ENCODE measurements at places on chromosomes 3 and 15.
A peak's percentile ranks its signal among the peaks of the same experiment; 100 is the strongest.

GRCh38 chr15:59830098-59830497 lies 141.0 kb upstream of the BNIP2 start:
- DNase-seq = no peak

DNA sequence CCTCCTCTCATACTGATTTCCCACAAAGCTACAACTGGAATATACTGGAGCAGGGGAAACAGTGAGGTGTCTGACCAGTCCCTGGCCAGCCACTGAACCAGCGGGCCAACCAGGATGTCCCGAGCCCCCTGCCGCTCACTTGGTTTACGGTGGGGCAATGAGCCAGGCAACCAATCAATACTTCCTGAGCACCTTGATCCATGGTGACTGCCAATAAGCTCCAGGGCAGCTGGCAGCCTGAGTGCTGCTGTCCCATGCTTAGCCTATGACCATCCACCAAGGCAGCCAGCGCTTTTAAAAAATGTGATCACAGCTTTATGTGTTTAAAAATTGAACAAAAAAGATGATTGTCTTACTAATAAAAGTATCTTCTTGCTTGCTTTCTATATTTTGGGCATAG lies 4.2 kb downstream of the SCN10A start:
- no peak for DNase-seq

- DNase-seq = no peak
These were observed 262.9 kb downstream of the ERC2 start for GRCh38 chr3:56205406-56205805.

DNA sequence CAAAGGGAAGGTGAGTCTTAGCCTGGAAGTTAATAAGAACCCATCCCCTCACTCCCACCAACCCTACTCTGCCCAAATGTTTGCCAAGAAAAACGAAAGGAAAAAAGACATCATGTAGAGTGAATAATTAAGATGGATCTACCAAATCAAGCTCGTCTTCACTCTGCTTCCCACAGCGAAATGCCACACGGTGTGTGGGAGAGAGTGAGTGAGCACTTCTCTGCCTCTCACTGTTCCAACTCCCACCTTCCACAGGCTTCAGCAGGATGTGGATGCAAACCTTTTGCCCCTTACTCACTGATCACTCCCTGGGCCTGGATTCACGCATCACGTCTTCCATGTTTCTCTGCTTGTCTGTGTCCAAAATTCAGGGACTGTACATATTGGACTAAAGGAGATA lies 85.4 kb downstream of the WDR76 start:
- peak; percentile 21 for DNase-seq

- no peak for DNase-seq
These were observed 20.6 kb upstream of the KBTBD12 start for GRCh38 chr3:127894481-127894880.

DNA sequence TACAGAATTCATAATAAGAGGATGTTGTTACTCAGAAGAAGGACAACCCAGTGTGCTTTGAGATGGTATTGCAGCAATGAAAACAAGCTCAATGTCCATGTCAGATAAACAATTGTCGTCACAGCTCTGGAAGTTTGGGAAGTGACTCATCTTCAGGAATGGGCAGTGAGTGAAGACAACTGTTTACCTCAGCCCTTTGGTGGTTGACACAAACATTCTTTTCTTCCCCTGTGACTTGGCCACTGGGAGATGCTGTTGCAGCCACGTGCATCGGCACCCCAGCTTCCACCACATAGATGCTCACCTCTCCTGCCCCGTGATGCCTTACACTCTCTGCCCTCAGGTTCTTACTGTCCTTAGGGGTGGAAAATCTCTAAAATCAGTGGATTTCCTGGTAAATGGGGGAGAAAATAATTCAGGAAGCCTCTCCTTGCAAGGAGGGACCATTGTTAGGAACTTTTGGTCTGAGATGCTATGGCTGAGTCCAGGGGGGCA lies 114.1 kb upstream of the GALNT15 start:
- DNase-seq = peak; percentile 100

DNA sequence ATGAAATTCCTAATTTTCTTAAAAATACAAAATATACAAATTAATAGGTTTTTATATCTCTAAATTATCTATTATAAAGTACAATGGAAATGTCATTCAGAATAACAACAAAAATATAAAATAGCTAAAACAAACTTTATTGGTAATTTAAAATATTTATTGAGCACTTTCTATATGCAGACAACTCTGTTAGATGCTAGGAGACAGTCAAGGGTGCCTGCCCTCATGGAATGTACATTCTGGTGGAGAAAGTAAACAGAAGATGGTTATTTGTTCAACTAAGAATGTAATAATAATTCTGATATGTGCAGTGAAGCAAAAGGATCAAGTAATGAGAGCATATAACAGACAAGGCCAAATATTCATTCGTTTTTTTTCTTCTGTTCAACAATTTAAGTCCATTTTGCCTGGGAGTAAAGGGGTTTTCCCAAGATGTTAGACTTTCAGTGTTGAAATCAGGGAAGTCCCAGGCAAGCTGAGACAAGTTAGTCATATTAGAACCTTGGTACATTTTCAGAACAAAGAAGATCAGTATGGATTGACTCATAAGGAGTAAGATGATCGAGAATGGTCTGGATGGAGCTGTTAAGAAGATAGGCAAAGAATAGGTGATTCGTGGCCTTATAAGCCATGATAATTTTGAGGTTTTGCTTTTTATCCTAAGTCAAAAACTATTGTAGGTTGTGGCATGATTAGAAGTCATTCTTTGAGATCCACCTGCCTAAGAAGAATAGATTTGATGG lies 150.2 kb upstream of the MLF1 start:
- peak; percentile 40 for DNase-seq

- DNase-seq = no peak
These were observed 74.5 kb downstream of the NR1D2 start for GRCh38 chr3:24019585-24019984.

- no peak for DNase-seq
These were observed 59.8 kb downstream of the SNX4 start for GRCh38 chr3:125460233-125460632.

DNA sequence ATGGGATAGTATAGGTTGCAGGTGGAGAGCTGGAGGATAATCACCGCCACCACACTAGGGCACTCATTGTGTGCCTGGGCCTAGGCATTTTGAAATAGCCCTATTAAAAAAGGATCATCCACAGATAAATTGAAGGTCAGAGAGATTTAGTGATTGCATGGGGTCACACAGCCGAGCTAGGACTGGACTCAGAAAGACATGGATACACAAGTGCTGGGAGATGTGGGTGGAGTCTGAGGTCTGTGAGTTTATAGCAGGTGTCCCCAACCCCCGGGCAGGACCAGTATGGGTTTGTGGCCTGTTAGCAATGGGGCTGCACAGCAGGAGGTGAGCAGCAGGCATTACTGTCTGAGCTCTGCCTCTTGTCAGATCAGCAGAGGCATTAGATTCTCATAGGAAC lies 5.3 kb upstream of the ANKDD1A start:
- no peak for DNase-seq

GRCh38 chr3:138019281-138020069 lies 9.5 kb downstream of the CLDN18 start:
- DNase-seq = no peak

DNA sequence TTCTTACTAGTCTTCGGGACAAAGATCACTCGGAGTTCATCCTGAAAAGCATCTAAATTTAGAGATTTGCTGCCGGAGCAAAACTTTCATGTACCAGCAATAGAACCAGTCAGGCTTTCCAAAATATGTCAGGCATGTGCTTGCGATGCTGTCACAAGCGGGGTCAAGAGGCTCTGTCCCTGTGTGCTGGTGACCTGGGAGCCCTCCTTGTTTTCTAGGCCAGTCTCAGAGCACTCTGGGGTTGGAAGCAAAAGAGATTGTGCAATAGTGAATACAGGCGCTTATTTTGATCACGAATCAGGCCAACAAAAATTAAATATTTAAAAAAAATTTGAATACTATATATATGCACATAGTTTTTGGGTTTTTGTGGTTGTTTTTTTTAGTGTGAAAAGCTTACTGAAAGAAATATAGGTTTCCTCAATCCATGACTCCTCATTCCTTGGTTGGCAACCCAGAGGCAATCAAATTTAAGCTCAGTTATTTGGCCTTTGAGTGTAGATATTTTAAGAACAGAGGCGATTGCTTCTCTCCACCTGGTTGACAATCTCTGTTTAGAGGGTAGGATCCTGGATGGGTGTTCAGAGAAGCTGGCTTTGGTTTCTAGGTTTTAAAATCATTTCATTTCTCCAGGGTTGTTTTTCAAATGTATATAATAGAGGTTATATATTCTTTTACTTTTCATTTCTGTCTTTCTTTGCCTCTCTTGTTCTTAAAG lies 8.4 kb upstream of the KLHL24 start:
- DNase-seq = no peak

GRCh38 chr3:140243575-140243974 lies 308.6 kb downstream of the CLSTN2 start:
- no peak for DNase-seq

DNA sequence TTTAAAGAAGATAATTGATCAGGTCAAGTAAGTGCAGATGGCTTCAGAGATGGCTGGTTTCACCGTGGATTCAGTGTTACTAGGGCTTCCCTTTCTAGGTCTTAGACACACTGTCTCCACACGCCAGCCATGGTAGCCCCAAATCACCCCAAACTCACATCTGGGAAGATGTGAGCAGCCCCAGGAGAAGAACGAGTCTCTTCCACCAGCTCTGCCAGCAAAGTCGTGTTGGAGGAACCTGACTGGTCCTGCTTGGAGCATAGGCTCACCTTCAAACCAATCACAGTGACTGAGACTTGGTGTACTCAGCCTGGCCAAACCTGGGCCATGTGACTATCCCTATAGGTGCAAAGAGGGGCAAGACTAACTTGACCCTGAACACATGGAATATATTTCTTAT lies 296.7 kb downstream of the RPLP1 start:
- DNase-seq = no peak

DNA sequence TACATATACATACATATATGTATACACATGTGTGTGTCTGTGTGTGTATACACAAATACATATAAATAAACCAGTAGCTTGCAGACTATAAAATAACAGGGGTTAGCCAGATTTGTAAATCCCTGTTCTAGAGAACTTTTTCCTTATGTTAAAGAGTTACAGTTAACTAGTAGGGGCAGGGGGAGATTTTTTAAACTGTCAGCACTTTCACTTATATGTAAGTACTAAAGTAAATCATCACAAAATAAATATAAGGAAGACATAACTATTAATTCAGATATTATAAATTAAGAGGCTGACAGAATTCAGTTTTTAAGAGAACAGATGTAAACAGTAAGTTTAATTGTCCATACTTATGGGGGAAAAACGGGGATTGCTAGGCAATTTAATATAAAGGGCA lies 74.0 kb downstream of the LRRFIP2 start:
- DNase-seq = no peak
